Naive thymus-derived CD8-positive, alpha-beta T cell (primary cell): ENCODE measurements at places on chromosomes 7 and 10. TPM values are rescaled to one million over a fixed set of nuclear protein-coding genes. Genes with fewer than 3 reads are reported as not detected.
A peak's percentile ranks its signal among the peaks of the same experiment; 100 is the strongest.

SSC4D gene
- 0.85 TPM for polyA plus RNA-seq

TMEM139 gene
- not detected for polyA plus RNA-seq

SP4 gene
- 12.7 TPM for polyA plus RNA-seq

ZNF511 gene
- polyA plus RNA-seq: 75.9 TPM

GRCh38 chr7:122833888-122834570, 52.2 kb downstream of the CADPS2 start:
- no peaks in the 10 kb centered on the region for H3K27me3 ChIP-seq
- no peak overlapping the region for H3K27ac ChIP-seq
- peaks cover 3% of the 10 kb centered on the region for H3K36me3 ChIP-seq
- H3K4me1 ChIP-seq: no peaks in the 10 kb centered on the region
- no peak for DNase-seq
- no peak overlapping the region for H3K4me3 ChIP-seq

- H3K4me1 ChIP-seq: peaks cover 23% of the 10 kb centered on the region
- no peaks in the 10 kb centered on the region for H3K27me3 ChIP-seq
- peak overlapping the region; percentile 65 for H3K27ac ChIP-seq
- H3K4me3 ChIP-seq: peak overlapping the region; percentile 23
Measured at GRCh38 chr10:62779487-62780248, 24.9 kb upstream of the ADO start.

DNA sequence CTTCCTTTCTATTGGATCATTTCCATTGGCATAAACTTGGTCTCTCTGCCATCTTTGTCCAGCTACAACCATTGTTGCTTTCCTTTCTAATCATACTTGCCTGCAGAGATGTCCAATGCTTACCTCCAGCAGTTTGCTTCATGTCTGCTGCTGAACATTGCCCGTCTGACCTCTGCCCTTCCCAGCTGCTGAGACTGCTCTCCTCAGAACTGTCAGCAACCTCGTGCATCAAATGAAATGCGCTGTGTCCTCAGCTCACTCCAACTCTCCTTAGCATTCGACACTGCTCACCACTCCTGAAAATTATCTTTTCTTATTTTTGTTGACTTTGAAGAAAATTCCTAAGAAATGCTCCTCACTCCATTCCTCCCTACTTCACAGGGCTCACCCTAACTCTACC, 5.0 kb downstream of the FAM170B start:
- H3K36me3 ChIP-seq: no peaks in the 10 kb centered on the region
- no peaks in the 10 kb centered on the region for H3K4me1 ChIP-seq
- H3K4me3 ChIP-seq: no peak overlapping the region
- H3K27me3 ChIP-seq: peaks cover 22% of the 10 kb centered on the region
- no peak for DNase-seq

DNA sequence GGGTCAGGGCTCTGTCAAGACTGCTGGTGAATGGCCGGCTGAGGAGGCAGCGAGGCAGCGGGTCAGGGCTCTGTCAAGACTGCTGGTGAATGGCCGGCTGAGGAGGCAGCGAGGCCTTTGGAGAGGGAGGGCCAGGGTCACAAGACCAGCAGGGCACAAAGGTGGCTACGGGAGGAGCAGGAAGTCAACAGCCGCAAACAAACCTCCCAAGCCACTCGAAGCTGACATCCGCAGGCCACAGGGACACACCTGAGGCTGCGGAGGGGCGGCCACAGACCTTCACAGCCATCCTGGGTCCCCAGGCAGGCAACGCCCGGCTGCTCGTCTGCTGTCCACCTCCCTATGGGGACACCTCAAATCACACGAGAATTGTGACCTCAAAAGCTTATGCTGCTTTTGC, 8.9 kb upstream of the GPER1 start:
- peaks cover 2% of the 10 kb centered on the region for H3K36me3 ChIP-seq
- no peaks in the 10 kb centered on the region for H3K27me3 ChIP-seq
- no peak overlapping the region for H3K27ac ChIP-seq
- H3K4me3 ChIP-seq: no peak overlapping the region

- H3K27ac ChIP-seq: no peak overlapping the region
- no peaks in the 10 kb centered on the region for H3K36me3 ChIP-seq
- H3K27me3 ChIP-seq: peaks cover 3% of the 10 kb centered on the region
- no peak for DNase-seq
- no peaks in the 10 kb centered on the region for H3K4me1 ChIP-seq
- H3K4me3 ChIP-seq: no peak overlapping the region
Measured at GRCh38 chr10:59073456-59074053, 102.9 kb upstream of the PHYHIPL start.
